ENCODE measurements at places on chromosomes 3 and 15.

GRCh38 chr3:73353649-73354217, 271.0 kb downstream of the PDZRN3 start:
- DNase-seq = no peak

- no peak for DNase-seq
These were observed 330.3 kb upstream of the GOLIM4 start for GRCh38 chr3:168425936-168426595.

- DNase-seq = no peak
These were observed 163.8 kb upstream of the RGMA start for GRCh38 chr15:93252780-93253179.

GRCh38 chr3:193932576-193932975, 203.4 kb upstream of the HES1 start:
- DNase-seq = no peak

- DNase-seq = no peak
These were observed 64.7 kb downstream of the ATP1B3 start for GRCh38 chr3:141941093-141941492.

GRCh38 chr3:47282424-47283192, at the start of the genes KIF9 and KLHL18:
KIF9 (minus strand) TSS chr3:47282799; CDS start chr3:47277374, 5,425 bp downstream.
KLHL18 (plus strand) TSS chr3:47282944; CDS start chr3:47282966, 22 bp downstream.
- DNase-seq = peak; percentile 94

DNA sequence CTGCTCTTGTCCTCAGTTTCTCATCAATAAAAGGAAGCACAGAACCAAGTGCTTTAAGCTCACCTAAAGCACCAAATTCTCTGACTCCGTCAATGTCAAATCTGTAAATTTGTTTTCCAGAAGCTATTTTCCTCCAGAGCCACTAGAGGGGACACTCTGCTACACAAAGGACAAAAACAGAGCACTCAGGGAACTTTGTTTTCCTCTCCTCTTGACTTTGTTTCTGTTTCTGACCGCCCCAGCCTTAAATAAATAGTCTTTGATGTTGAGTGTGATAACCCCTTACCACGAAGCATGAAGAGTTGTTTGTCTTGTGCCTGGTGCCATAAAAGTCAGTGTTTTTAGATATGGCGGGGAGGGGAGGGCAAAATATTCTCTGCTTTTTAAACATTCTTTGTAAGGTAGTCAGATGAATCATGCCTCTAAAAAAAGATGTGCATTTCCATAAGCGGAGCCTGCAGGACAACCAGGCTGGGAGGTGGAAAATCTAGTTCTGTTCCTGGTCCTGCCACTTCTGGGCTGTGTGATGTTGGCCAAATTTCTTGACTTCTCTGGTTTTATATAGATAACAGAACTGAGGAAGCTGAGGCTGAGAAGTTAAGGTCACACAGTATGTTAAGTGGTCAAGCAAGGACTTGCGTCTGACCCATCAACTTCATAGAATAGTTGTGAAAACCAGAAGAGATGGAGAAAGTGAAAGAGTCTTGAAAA, 7.3 kb upstream of the ZBTB38 start:
- DNase-seq = no peak

GRCh38 chr15:39785139-39785538, 2.5 kb upstream of the FSIP1 start:
- no peak for DNase-seq

- no peak for DNase-seq
These were observed 20.7 kb upstream of the LRRC2 start for GRCh38 chr3:46586738-46587246.

- DNase-seq = no peak
These were observed 24.8 kb upstream of the RBP1 start for GRCh38 chr3:139564294-139564861.

- DNase-seq = no peak
These were observed 50.1 kb downstream of the UMPS start for GRCh38 chr3:124780356-124780755.

GRCh38 chr15:57566834-57567233, 24.9 kb upstream of the MYZAP start:
- no peak for DNase-seq

- no peak for DNase-seq
These were observed 24.2 kb downstream of the TRIM71 start for GRCh38 chr3:32841867-32842470.

DNA sequence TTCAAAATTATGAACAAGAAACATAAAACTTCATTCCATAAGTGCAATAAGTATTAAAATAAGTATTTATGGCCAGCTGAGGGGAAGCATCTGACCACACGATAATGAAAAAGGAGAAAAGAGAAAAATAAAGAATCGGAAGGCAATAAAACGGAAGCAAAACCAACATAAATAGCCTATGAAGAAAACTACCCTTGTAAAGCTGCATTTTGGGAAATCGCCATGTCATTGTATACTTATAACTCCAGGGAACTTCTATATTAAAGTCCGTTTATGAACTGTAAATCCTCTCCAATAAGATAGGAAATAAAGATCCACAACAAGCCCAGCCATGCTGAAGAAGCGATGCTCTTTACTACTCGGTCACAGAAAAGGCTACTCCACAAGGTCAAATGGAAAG, 47.7 kb downstream of the MORC1 start:
- DNase-seq = no peak

All from caudate nucleus (tissue), 63 donors.